Ascending aorta (tissue), 2 donors: ENCODE measurements at places on chromosomes 13 and 19.

DNA sequence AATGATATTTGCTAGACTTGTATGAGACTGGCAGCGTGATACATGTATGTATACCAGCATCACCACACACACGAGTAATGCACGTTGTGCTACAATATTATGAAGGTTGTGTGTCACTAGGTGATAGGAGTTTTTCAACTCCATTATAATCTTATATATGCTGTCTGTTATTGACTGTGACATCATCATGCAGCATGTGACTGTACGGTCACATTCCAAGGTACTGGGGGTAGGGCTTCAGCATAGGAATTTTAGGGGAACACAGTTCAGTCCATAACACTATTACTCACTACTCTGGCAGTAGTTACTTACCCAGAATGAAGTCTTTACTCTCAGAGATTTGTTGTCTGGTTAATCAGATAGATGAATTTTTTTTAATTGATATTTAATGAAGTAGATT, 91.1 kb downstream of the CDK8 start:
- DNase-seq = no peak

GRCh38 chr13:37069597-37070103, 10.2 kb upstream of the SUPT20H start:
- DNase-seq = no peak

DNA sequence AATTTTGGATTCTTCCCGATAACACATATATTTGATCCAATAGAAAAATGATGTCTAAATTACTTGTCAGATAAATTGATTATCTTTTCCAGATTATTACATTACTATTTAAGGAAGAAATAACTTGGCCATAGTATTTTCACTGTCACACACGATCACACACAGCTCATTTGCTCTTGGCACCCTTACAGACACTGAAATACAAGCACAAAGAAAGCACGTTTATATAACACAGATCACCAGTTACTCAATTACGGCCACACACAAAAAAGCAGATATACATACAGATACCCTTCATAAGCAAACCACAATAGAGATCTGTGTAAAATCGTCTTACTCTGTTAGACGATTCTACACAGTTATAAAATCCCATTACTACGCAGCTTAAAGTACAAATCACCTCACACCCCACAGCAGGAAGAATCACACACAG, 716 bp upstream of the ZNF420 start:
- no peak for DNase-seq

DNA sequence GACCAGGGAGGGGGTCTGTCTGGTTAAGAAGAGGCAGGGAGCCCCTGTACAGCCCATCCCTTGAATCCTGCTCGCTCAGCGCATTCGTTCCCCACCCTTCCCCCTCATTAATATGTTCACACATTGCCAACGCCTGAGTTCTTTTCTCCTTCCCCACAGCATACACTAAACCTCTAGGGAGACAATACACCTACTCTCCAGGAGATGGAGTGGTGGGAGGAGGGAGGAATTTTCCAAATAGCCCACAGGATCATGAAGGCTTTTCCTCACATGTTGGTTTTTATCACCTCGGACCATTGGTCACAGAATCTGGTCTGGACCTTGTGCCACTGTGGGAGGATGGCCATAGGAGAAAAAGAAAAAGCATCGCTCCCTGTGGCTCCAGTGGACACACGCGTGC, 294.9 kb downstream of the SHISA2 start:
- no peak for DNase-seq

DNA sequence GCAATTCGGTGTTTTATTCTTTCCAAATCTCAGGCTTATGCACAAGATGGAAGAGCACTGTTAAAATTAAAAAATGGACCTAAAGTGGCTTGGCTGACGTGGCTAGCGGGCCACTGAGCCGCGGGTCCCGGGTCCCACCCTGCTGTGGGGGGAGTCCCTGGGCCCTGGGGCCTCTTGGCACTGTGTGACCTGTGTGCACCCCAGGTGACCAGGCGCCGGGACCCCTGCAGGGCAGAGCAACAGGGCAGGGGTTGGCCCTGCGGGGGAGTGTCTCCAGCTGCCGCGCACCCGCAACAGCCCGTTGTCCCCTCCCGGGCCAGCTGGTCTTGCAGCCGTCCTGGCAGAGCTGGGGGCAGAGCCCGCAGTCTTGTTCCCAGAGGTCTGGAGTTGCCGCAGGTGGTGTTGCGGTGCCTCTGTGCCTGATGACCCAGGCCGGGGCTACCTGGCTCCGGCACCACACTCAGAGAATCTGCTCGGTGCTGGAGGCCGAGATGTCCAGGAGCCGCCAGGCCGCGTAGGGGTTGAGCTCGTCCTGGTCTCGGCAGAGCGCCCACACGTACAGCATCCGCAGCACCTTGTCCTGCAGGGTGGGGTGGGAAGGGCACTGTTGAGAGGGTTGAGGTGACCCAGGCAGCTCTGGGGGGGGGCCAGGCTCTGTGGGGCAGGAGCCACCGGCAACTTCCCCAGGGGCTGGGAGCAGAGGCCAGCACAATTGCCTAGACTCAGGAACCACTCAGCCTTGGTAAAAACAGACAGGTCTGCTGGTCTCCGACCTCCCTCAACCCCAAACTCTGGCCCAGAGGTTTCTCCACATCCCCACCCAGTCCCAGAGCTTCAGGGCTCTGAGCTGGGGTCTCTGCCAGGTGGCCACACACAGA, 1.0 kb upstream of the CTXN1 start:
- DNase-seq = no peak

DNA sequence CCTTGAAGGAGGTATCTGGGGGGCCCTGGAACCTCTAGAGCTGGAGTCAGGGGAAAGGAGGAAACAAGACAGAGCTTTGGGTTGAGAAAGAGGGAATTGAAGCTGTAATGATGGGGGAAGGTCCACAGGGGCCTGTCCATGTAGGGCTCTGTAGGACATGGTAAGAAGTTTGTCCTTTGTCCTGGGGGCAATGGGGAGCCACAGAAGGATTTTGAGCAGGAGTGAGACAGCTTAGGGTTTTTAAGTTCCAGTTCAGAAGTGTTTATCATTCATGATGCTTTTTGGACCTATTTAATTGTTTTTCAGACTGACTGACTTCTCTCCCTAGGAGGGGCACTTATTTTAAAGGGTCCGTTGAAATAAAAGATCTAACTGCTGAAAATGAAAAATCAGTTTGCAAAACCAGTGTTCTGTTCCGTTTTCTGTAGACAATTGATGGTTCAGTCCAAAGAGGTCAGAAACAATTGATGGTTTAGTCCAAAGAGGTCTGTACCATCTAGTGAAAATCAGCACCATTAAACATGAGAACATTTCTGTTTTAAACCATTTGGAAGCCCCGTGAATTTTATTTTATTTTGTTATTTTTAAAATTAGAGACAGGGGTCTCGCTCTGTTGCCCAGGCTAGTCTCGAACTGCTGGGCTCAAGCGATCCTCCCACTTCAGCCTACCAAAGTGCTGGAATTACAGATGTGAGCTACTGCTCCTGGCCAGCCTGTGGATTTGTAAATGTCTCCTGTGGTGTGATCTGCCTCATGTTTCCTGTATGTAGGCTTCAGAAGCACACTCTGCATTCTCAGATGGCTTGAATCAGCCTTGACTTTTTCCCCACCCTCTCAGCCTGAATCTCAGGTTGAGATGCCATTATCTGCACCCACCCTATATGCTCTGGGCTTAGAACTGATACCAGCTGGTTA, 8.4 kb downstream of the PLD3 start:
- DNase-seq = no peak

DNA sequence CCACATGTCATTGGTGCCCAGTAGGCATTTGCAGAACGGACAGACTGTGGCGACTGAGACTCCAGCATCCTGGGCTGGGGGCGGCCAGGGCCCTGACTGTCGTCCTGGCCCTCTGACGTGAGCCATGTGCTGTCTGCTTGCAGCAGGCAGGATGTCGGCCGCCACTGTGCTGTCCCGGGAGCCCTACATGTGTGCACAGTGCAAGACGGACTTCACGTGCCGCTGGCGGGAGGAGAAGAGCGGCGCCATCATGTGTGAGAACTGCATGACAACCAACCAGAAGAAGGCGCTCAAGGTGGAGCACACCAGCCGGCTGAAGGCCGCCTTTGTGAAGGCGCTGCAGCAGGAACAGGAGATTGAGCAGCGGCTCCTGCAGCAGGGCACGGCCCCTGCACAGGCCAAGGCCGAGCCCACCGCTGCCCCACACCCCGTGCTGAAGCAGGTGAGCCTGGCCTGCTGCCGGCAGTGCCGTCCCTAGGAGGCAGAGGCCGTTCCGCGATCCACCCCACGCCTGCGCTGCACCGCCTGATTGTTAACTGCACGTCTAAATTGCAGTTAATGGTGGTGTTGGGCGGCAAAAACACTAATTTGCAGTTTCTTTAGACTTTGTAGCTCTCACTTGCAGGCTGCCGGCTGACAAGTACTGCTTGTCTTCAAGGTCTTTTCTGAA, 14.2 kb downstream of the TSSK6 start:
- no peak for DNase-seq

GRCh38 chr13:71460211-71460610, 406.8 kb downstream of the DACH1 start:
- DNase-seq = no peak

DNA sequence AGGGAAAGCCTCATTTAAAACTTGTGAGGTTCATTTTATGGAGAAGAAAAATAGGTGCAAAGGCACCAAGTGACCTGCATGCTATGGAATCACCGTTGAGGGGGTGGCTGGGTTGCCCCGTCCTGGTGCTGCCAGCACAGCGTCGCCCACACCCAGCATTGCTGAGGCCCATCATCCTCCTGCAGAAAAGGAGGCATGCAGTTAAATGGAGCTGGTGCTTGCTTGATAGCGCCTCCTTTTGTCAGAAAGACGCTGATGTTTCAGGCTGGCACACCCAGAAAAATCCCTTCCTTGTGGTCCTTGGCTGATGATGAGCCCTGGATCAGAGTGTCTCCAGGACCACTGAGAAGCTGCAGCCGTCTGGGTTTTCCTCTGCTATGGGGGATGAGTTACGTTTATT, 36.9 kb downstream of the DHRS12 start:
- DNase-seq = no peak

DNA sequence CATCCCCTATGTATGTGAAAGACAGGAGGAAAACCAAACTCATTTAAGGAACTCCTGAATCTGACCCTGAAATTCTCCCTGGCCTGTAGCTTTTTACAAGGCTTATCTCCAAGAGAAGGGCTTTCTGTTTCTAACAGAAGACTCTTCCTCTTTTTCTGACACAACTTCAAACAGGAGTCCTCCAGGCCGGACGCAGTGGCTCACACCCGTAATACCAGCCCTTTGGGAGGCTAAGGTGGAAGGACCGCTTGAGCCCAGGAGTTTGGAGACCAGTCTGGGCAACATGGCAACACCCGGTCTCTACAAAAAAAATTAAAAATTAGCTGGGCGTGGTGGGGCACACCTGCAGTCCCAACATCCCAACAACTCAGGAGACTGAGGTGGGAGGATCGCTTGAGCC, 41.9 kb downstream of the CARS2 start:
- no peak for DNase-seq

DNA sequence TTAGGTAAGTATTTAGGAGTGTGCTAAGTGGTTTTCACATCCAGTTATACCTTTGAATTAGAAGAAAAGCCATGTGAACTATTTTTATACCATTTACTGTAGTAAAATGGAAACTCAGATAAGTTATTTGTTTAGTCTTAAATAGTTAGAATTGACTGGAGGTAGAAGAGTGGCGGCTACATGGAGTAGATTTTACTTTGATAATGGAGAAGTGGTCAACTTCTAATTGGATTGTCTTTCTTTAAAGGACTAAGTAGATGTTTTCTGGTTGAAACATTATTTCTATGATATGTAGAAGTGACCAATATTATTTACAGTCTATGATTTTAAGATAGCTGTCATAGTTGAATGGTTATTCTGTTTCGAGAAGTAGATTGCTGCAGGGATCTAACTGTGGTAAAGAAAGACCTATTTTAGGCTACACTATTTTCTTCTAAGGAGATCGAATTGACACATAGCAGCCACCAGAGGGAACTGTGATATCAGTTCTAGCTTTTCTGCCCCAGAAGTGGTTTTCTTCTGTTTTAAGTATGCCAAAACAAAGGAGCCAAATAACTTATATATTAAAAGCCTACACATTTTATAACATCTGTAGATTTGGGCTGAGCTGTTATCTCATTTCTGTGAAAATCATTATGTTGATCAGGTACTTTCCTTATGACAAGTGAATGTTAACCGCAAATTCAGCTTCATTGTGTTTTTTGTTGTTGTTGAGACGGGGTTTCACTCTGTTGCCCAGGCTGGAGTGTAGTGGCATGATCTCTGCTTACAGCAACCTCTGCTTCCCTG, 26.1 kb downstream of the ZMYM2 start:
- no peak for DNase-seq

DNA sequence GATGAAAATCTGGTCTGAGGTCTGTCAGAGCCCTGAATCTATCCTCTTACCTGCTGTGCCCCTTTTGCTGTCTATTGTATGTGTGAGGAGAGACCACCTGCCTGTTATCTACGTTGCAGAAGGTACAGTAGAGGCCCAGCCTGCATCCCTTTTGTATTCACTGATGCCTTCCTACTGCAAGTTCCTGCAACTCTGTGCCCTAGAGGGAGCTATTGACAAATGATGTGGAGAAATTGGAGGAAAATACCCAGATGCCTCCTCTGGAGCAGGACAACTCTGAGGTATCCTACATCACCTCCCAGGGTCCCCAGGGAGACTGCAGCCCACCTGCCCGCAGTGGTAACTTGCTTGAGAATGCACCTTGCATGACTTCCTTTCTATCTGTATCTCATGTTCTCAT, 33.7 kb downstream of the SIAH3 start:
- DNase-seq = peak; percentile 22

GRCh38 chr13:99419591-99420243, 81.6 kb upstream of the TM9SF2 start:
- no peak for DNase-seq

DNA sequence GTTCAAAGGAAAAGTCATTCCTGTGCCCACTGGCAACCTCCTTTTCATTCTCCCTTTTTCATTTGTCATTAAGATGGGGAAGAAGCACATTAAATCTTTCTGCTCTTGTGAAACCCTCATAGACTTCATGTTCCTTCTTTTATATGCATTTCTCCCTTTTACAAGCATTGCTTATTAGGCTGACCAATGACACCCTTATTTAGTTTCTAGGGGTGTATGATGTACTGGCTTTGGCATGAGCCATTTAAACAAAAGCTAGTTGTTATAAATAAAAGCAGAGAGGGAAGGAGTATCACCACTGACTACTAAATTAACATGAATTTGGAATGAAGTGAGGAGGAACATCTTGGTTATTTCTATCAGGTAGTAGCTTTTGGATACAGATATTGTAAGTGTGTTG, 68.2 kb upstream of the PCDH9 start:
- no peak for DNase-seq
